ENCODE measurements at places on chromosomes 11 and 22.

GRCh38 chr22:36194971-36195370, 6.6 kb downstream of the APOL4 start:
- peak; percentile 11 for DNase-seq

DNA sequence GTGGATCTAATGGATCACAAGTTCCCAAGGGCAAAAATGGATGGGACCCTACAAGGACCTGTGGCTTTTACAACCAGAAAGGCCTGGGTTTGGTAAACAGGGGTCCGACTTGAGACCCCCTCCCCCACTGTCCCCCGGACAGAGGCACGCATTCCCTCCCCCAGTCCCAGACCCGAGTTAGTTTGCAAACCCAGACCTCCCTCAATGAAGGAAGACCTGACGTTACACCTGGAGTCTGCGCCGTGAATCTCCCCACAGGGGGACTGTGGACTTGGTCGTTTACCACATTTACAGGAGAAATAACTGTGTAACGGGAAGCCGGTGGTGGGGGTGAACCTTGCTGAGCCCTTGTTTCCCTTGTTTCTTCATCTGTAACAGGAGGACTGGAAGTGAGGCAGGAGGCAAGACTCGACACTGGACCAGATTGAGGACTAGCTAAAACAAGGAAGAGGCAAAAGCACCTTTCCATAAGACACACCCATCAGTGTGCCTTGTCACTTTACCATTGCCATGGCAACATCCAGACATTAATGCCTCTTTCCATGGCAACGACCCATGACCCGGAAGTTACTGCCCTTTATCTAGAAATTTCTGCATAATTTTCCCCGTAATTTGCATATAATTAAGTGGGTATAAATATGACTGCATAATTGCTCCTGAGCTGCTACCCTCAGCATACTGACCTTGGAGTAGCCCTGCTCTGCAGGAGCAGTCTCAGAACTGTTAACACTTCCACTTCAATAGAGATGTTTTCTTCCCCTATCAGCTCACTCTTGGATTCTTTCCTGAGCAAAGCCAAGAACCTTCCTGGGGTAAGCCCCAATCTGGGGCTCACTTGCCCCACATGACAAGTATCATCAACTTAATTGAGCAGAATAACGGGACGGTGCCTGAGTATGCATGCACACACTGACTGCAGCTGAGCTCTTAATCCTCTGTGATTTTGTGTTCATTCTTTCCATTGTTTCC, 25.4 kb downstream of the PDGFB start:
- DNase-seq: no peak

- no peak for DNase-seq
These were observed 31.3 kb downstream of the MPPED1 start for GRCh38 chr22:43443152-43443471.

GRCh38 chr11:30852645-30853044, 266.5 kb upstream of the MPPED2 start:
- no peak for DNase-seq

DNA sequence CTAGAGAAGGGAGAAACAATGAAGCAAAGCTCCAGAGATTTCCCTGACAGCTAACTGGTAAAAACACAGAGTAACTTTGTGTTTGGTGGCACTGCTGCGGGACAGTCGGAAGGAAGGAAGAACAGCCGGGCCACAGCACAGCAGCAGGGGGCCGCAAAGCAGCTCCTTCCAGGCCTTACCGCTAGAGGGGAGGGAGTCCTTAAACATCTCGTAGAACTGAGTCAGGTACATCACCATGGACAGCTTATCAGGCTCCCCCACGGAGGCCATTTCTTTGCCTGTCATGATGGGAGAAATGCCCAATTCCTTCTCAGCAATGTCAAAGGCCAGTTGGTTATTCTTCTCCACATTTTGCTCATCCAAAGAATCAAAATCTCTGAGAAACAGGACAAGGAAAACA, 114.6 kb upstream of the BID start:
- DNase-seq: no peak

DNA sequence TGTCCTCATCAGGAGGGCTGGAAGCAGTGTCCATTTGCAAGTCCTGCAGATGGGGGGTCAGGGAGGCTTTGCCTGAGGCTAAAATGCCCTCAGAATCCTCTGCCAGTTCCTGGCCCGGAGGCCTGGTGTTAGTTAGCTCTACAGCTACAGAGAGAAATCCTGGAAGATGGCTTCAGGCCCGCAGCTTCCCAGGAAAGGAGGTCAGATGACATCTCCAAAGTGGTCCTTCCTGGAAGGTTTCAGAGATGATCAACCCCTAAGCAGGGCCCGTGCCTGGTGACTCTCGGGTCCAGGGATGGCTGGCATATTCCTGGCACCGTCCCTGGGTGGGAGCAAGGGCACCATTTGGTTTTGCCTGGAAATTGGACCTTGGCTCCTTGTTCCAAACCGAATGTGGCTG, 959.1 kb downstream of the BRD1 start:
- no peak for DNase-seq

GRCh38 chr11:93512949-93513667, 30.1 kb downstream of the SMCO4 start:
- no peak for DNase-seq

DNA sequence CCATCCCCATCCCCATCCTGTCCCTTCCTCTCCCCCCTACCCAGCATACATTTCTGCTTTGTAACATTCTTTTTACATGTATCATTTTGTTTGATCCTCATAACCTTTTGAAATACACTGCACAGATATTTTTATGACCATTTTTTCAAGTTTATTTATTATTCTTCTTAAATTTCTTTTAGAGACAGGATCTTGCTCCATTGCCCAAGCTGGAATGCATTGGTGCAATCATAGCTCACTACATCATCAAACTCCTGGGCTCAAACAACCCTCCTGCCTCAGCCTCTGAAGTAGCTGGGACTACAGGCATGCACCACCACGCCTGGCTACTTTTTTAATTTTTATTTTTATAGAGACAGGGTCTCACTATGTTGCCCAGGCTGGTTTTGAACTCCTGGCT, 99.4 kb upstream of the AKIP1 start:
- no peak for DNase-seq

- no peak for DNase-seq
These were observed 115.3 kb upstream of the SLC5A12 start for GRCh38 chr11:26837154-26837553.

All from activated CD8-positive, alpha-beta memory T cell treated with anti-CD3 and anti-CD28 coated beads for 4 hours (primary cell).